NCI-H2171 (cell line): ENCODE measurements at places on chromosomes 4 and X.

DNA sequence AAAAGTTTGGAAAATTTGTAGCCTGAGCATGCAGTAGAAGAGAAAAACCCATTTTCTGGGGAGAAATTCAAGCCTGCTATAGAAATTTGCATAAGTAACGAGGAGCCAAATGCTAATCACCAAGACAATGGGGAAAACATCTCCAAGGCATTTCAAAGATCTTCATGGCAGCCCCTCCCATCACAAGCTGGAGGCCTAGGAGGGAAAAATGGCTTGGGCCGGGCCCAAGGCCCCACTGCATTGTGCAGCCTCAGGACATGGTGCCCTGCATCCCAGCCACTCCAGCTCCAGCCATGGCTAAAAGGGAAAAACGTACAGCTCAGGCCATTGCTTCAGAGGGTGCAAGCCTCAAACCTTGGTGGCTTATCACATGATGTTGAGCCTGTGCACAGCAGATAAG lies 87.7 kb downstream of the SHROOM4 start:
- DNase-seq, result no peak

DNA sequence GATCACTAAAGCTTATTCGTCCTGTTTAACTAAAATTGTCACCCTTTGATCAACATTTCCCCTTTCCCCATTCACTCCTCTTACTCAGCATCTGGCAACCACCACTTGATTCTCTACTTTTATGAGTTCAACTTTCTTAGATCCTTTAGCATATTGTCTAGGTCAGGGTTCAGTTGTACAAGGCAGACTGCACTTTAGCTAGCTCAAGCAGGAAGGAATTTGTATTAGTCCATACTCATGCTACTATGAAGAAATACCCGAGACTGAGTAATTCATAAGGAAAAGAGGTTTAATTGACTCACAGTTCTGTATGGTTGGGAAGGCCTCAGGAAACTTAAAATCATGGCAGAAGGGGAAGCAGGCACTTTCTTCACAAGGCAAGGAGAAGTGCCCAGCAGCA lies 44.3 kb downstream of the TASL start:
- no peak for DNase-seq

- no peak for DNase-seq
Measured at GRCh38 chr4:149741186-149741831, 74.3 kb downstream of the IQCM start.

DNA sequence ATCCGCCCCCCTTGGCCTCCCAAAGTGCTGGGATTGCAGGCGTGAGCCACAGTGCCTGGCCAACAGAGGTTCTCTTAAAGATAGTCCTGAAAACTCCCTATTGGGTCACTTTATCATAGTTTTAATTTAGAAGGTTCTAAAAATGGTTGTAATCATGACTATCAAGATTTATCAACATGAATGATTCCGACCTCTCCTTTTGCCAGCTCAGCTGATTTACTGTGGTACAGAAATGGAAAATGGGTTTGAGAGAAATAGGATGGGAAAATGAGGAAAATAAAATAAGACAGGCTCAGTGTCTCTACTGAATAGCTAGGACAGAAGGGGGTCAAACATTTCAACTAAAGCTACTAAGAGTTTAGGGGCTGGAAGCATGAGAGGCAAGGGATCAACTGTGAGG lies 28.2 kb upstream of the UGDH start:
- DNase-seq, result no peak

- DNase-seq, result no peak
Measured at GRCh38 chr4:129446074-129446473, 350.1 kb downstream of the C4orf33 start.
